ENCODE measurements at places on chromosomes 11 and 22. TPM values are rescaled to one million over a fixed set of nuclear protein-coding genes. Genes with fewer than 3 reads are reported as not detected.
A peak's percentile ranks its signal among the peaks of the same experiment; 100 is the strongest.

DNA sequence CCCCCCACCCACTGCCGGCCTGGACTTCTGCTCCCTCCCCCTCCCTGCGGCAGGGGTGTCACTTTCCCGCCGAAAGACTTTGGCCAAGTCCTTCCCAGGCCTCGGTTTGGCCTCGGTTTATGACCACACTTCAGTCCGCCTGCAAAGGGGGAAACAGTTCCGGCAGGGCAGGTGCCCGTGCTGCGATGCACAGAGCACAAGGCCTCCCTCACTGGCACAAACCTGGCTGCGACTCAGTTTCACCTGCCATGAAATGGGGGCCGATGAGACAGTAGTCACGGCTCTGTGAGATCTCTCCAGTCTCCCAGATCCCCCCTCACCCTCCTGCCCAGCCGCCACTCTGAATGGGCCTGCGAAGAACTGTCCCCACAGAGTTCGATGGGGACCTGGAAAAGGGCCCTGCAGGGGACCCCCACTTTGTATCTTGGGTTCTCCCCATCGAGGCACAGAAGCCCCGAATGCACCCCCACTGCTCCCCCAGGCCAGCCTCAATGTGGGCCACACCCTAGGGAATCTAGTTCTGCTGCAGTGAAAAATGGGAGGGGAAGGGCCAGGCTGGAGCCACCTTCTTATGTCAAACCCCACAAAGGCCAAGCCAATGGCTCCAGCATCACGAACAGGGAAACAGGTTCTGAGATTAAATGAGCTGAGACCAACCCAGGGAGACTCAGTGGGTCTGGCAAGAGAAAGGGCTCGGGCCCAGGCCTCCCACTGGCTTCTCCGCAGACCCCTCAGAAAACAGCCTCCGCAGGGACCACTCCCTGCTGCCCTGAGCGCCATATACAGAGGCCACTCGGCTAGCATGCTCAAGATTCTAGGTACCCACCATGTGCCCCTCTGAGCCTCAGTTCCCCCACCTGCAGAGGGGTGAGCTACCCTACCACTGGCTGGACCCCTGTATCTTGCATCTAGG, 29.0 kb downstream of the ARVCF start:
- H3K27ac ChIP-seq: no peak overlapping the region
- peaks cover 18% of the 10 kb centered on the region for H3K4me1 ChIP-seq
- no peak for DNase-seq

DNA sequence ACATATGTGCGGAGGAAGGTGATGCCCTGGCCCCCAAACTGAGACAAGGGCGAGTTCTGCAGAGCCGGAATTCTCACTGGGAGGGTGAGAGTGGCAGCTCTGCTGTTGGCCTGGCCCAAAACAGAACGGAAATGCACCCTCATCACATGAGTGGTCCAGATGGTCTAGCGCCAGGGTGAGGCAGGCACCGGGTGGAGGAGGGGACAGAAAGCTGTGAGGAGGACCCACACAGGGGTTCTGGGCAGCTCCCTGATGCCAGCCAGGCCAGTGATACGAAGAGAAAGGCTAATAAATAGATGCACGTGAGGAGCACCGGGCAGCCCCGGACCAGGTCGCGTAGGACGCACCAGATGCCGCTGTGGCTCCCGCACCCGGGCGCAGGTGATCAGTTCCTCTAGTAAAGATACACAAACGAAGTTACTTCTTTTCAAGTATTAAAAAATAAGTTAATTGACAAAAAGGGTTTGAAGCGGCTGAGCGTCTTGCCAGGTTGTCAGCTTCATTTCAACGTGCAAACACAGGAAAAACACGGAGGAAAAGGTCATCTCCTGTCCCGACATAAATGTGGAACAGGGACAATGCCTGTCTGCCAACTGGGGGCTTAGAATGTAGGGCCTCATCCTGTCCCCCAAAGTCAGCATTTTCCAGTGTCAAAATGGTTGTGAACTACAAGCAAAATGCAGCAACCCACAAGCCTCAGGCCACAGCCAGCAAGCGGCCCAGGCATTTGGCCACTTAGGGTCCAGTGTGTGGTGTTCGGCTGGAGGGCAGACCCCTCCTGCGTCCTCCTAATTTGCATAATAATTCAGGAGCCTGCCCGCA, 15.3 kb upstream of the BID start:
- peaks cover 21% of the 10 kb centered on the region for H3K4me1 ChIP-seq
- H3K27ac ChIP-seq: no peak overlapping the region
- no peaks in the 10 kb centered on the region for H3K27me3 ChIP-seq
- H3K4me3 ChIP-seq: no peak overlapping the region
- no peak for DNase-seq

DNA sequence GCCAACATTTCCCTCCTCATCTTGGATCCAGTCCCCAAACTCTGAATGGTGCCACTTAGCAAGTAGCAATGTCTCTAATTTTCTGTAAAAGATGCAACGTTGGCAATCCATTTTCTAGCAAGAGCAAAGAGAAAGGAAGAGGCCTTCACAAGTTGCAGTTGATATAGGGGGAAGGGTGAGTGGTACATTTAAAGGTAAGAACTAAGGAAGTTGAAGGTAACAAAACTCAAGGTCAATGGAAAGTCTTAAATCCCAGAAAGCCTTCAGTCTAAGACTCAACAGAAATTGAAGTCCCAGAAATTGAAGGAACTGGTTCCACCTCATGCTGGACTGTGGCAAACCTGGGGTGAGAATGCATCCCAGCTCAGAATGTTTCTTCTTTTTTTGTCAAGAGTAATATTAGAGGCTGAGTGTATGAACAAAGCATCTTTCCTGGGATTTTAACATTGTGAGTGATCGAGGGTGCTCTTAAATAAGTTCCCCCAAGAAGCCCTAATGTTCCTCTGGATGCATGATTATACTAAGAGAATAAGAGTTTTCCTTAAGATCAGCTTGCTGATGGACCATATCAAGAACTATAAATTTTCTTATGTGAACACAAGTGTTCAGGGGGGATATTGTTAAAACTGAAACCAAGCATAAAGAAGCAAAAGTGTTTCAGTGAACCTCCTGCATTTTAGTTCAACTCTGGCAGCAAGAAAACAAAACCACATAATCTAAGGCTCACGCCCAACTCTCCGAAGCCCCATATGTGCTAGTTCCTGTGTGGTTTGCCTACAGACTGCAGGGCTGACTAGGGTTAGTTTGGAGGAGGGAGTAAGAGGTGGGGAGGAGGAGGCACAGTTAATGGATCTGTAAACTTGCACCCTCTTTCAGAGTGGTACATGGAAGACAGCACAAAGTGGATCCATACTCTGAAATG, at the start of gene GRAP2:
Gene GRAP2, plus strand, starts transcription at position 779 of the 922 bp plus-strand sequence. CDS start 46,023 bp downstream, outside the sequence.
- H3K36me3 ChIP-seq: no peaks in the 10 kb centered on the region
- H3K27me3 ChIP-seq: peaks cover 21% of the 10 kb centered on the region
- DNase-seq: no peak
- H3K4me1 ChIP-seq: no peaks in the 10 kb centered on the region

DNA sequence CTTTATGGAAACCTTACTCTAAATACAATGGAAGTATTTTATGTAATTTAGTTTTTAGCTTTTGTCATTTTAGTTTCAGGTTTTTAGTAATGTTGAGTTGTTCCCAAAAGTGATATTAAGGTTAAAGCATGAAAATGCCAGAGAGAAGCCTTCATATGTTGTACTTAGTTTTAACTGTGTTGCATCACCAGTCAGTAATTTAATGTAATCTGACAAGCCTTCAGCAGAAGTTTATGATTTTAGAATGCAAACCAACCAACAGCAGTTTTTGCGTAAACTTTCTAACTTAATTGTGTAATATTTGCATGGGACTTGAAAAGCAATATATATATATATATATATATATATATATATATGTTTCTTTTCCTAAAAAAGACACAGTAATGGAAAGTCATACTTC, 110.6 kb downstream of the MSANTD4 start:
- H3K4me3 ChIP-seq: no peak overlapping the region
- no peaks in the 10 kb centered on the region for H3K27me3 ChIP-seq
- H3K27ac ChIP-seq: no peak overlapping the region
- no peaks in the 10 kb centered on the region for H3K36me3 ChIP-seq
- peaks cover 7% of the 10 kb centered on the region for H3K4me1 ChIP-seq
- no peak for DNase-seq

GRCh38 chr11:107504981-107505380, 47.4 kb upstream of the CWF19L2 start:
- H3K36me3 ChIP-seq: peaks cover 28% of the 10 kb centered on the region
- H3K27ac ChIP-seq: no peak overlapping the region
- no peak for DNase-seq
- no peak overlapping the region for H3K4me3 ChIP-seq

DNA sequence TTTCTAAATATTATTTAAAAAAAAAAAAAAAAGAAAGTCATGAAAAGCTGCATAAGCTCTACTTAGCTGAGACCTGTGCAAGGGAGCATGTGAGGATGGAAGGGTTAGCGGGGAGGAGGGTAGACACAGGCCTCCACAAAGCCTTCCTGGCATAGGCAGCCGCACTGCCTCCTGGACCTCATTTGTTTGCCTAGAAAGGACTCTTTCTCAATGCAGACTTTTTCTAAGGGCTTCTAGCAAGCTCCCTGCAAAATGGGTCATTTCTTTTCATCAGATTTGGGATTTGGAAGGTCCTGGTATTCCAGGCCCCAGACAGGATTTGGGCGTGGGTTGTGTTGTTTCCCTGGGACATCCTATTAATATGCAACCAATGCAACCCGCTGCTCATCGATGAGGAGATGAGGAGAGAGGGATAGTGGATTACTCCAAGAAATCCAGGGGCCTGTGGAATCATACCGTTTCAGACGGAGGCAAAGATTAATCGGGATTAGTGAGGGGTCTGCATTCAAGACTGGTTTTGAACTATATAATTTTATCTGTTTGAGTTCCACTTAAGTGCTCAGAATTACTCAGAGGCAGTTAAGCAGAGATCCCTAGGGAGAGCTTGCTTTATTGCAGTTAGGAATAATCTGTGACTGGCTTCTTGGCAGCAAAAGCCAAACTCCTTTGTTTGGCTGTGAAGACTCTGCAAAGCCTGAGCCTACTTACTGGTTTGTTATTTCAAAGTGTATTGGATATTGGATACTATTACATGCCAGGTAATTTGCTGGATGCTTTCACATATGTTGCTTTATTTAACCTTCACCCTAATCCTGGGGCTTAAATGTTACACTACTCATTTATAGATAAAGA, 106.9 kb upstream of the NAV2 start:
- no peak for DNase-seq
- no peak overlapping the region for H3K4me3 ChIP-seq
- peaks cover 3% of the 10 kb centered on the region for H3K36me3 ChIP-seq
- H3K27me3 ChIP-seq: peaks cover 4% of the 10 kb centered on the region
- H3K27ac ChIP-seq: no peak overlapping the region

DNA sequence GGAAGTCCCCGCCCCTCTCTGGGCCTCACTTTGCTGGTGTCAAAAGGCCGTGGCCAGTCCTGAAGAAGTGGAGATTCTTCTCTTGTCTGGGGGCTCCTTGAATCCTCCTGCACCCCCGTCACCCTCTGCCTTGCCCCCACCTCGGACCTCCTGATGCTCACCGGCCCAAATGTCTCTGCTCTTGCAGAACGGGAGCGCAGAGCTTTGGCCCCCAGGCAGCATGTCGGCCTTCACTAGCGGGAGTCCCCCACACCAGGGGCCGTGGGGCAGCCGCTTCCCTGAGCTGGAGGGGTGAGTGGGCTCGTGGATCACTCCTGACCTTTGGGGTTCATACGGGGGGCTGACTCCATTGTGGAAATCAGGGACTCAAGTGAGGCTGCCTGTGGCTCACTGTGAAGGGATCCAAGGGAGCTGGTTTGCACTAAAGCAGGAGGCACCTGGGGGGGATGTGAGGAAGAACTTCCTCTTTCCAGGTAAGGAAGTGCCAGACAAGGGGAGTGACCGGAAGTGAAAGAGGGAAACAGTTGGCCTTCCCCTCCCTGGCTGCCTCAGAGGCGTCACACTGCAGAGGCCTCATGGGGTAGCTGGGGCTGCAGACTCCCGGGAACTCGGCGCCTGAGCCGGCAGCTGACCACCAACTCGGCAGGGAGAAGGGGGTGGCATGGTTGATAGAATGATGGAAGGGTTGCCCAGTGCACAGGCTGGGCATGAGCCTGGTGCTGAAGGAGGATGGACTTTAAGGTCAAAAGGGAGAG, 23.1 kb downstream of the CSF2RB start:
- DNase-seq: no peak
- H3K36me3 ChIP-seq: no peaks in the 10 kb centered on the region
- no peaks in the 10 kb centered on the region for H3K27me3 ChIP-seq
- peaks cover 5% of the 10 kb centered on the region for H3K4me1 ChIP-seq
- H3K27ac ChIP-seq: peak overlapping the region; percentile 12
- no peak overlapping the region for H3K4me3 ChIP-seq

GRCh38 chr11:115322553-115323203, 181.5 kb downstream of the CADM1 start:
- no peaks in the 10 kb centered on the region for H3K36me3 ChIP-seq
- H3K27ac ChIP-seq: no peak overlapping the region
- no peaks in the 10 kb centered on the region for H3K27me3 ChIP-seq
- peaks cover 14% of the 10 kb centered on the region for H3K4me1 ChIP-seq
- DNase-seq: no peak
- H3K4me3 ChIP-seq: no peak overlapping the region

DNA sequence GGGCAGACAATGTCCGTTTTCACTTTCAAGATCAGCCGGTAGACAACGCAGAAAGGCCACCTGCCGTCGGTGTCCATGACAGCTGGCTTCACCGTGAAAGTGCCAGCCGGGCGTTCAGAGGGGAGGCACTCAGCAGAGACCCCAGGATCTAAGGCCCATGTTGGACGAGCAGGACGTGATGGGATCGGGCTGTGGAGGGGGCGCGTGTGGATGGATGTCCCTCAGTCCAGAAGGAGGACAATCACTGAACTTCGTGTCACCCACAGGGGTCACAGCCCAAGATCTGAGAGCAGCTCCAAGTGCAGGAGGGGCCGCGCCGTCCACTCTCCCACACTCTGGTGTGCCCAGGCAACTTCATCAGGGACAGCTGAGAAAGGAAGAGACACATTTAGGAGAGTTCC, 164.4 kb downstream of the BRD1 start:
- no peaks in the 10 kb centered on the region for H3K36me3 ChIP-seq
- H3K4me3 ChIP-seq: no peak overlapping the region

GRCh38 chr22:39350757-39351688, 1.2 kb downstream of the SYNGR1 start:
- H3K4me3 ChIP-seq: peak overlapping the region; percentile 89
- H3K4me1 ChIP-seq: peaks cover 29% of the 10 kb centered on the region
- no peak for DNase-seq
- no peaks in the 10 kb centered on the region for H3K36me3 ChIP-seq
- H3K27me3 ChIP-seq: no peaks in the 10 kb centered on the region

OOSP1 gene
- total RNA-seq: not detected

OR8G1 gene
- not detected for total RNA-seq

TUBA8 gene
- total RNA-seq: 2.8 TPM

Measured in neural crest cell (in vitro differentiated cells).